PC-3 (cell line): ENCODE measurements at places on chromosomes 7 and 10. TPM values are rescaled to one million over a fixed set of nuclear protein-coding genes. Genes with fewer than 3 reads are reported as not detected.

Gene IGFBP3
- 120 and 136 TPM in 2 replicates for total RNA-seq

Gene SEMA3E
- 3.6 and 5.9 TPM in 2 replicates for total RNA-seq

Gene ZPBP
- total RNA-seq = not detected in 2 replicates

Gene XRCC2
- 13.6 and 18.7 TPM in 2 replicates for total RNA-seq

Gene GRM3
- total RNA-seq = not detected in 2 replicates

Gene COMTD1
- 183 and 214 TPM in 2 replicates for total RNA-seq

Gene ASZ1
- total RNA-seq = not detected in 2 replicates

Gene SPDYE6
- total RNA-seq = not detected in 2 replicates

Gene STRA8
- total RNA-seq = not detected in 2 replicates

Gene GNGT1
- total RNA-seq = not detected in 2 replicates

Gene PPP1R9A
- 5.9 and 9.5 TPM in 2 replicates for total RNA-seq

Gene PSD
- 0.22 and 0.23 TPM in 2 replicates for total RNA-seq

- no peak for DNase-seq
These were observed 937.1 kb upstream of the C7orf33 start for GRCh38 chr7:147653456-147653855.

DNA sequence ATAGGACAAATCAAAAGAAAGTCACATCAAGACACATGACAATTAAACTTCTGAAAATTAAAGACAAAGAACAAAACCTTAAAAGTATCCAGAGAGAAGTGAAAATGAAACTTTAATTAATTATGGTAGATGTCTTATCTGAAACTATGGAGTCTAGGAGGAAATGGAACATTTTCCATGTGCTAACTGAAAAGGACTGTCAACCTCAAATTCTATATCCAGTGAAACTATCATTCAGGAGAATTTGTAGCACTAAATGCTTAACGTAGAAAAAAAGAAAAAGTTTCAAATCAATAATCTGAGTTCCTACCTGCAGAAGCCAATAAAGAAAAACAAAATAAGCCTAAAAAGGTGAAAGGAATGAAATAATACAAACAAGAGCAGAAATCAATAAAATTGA, 33.1 kb upstream of the C10orf71 start:
- no peak for DNase-seq

DNA sequence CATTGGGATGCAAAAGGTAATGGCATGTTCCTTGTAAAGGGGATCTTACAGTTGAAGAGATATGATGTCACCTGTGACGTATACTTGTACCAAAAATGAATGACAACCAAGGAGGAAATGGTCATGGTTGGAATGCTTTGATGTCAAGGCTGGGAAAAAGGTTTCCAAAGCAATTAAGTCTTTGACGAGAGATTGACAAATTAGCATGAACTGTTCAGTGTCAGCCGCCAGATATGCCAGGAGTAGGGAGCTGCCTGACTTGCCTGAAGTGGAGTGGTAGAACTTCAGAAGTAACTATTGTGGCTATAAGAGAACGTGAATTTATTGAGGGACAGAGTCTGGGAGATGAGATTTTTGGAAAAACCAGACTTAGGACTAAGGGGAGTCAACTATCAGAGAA, 88.1 kb downstream of the SEPTIN7 start:
- DNase-seq = no peak

GRCh38 chr7:105924945-105925344, 38.1 kb upstream of the CDHR3 start:
- no peak for DNase-seq

GRCh38 chr7:15567036-15567435, 5.2 kb upstream of the AGMO start:
- no peak for DNase-seq

GRCh38 chr7:44681645-44682044, 67.0 kb upstream of the ZMIZ2 start:
- no peak for DNase-seq

DNA sequence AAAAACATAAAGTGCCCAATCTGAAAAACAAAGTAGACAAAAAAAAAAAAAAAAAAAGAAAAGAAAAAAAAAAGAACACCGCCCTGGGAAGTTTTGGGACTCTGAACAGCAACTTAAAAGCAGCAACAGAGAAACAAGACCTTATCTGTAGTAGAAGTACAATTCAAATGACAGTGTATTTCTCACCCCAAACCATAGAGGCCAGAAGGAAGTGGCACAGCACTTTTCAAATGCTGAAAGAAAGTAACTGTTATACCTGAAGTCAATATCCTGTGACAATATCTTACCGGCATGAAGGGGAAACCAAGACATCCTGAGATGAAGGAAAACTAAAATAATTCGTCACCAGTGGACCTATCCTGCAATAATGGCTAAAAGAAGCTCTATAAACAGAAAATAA, 112.1 kb downstream of the DNAJC1 start:
- no peak for DNase-seq

DNA sequence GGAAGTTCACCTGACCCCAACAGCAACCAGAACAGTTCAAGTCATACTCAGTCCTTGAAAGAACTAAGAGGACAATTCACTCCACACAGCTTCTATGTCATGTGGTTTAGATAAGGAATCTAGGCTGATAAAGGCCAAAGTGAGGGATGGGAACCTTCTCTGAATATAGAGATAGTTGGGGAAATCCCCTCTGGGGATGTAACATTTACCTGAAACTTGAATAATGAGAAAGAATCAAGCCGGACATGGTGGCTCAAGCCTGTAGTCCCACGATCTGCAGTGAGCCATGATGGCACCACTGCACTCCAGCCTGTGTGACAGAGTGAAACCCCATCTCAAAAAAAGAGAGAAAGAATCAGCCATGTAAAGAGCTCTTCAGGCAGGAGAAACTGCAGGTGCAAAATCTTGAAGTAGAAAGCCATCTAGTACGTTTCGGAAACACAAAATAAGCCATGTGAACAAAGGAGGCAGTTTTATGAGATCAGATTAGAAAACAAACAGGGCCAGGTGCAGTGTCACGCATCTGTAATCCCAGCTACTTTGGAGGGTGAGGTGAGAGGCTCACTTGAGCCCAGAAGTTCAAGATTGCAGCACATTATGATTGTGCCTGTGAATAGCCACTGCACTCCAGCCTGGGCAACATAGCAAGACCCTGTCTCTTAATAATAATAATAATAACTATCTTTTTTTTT, 4.5 kb upstream of the DNMBP start:
- DNase-seq = no peak

DNA sequence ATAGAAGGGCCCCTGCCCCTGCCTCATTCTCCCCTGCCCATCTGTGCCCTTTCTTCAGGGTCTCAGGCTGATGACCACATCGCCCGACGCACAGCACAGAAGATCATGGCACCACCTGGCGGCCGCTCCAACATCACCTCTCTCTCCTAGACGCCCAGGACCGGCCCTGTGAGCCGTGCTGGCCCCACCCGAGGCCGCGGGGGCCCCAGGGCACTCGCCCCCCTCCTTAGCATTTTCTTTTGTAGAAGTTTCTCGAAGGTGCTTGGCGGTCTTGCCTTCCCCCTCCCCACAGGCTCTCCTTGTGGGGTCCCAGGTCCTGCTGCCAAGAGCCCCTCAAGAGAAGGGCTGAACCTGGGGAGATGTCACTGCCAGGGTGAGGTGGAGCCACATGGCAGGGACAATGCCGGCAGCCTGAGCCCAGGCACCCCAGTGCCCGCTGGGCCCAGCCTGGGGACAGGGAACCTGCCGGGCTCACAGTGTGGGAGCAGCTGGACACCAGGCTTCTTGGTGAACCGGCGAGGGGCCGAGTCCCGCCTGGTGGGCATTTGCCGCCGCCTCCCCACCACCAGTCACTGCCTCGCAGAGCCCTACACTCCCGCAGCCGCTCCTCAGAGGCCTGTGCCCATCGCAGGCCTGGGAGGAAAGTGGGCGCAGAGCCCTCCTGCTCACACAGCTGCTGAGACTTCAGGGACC, 18.2 kb downstream of the DPYSL4 start:
- no peak for DNase-seq

DNA sequence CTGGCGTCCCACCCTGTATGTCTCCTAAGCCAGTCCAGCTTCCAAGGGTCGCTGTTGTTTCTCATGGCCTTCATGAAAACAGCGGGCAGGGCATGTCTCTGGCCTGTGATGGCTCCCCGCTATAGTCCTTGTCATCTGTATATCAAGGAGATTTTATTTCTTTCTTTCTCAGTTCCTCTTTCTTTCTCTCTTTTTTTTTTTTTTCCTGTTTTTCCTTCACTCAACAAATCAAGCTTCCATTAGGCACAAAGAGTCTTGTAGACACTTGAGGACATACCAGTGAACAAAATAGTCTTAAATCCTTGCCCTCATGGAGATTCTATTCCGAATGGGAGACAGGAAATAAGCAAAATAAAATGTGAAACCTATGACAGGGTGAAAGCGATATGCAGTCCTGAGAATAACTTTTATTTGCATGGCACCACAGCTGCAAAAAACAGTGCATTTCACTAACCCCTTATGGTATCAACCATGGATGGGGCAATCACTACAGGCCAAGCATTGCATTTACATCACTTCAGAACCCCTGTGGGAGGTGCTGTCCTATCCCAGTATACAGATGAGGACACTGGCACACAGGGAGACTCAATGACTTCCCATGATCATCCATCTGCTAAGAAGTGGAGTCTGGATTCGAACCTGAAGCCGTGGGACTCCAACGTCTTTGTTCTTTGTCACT, 50.7 kb downstream of the SYPL1 start:
- DNase-seq = no peak

DNA sequence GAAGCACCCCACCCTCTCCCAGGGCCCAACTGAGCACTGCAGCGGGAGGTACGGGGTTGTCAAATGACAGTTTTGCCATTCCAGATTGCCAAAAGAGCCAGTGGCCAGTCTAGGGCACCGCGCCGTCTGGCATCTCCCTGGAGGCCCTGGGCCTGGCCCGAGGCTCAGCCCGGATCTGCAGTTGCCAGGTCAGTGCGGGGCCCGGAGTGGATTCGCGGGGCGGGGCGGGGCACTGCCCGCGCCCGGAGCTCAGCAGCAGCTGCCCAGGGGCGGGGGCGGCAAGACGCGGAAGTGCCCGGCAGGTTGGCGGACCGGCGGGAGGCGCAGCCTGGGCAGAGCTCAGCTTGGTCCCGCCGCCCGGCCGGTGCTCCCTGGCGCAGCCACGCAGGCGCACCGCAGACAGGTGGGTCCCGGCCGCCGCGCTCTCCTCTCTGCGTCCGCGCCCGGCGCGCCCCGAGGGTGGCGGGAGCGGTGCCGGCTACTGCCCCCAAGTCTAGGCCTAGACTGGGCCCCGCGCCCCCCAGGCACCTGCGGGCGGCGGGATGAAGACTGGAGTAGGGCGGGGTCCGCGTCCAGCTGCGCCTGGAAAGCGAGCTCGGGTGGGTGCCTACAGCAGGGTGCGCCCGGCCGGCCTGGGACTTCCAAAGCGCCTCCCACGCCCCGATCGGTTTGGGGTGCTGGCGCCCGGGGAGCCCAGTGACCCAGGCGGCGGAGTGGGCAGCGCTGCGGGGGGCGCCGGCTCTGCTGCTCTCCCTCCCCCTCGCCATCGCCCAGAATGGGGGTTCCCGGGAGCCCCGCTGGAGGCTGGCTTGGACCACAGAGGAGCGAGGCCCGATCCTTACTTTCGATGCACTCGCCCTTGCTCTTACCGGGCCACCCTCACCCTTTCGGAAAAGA, at the start of gene IRF5:
Gene IRF5, plus strand, starts transcription at position 281 of the 897 bp plus-strand sequence. CDS start 4,155 bp downstream, outside the sequence.
- DNase-seq = peak; percentile 66

DNA sequence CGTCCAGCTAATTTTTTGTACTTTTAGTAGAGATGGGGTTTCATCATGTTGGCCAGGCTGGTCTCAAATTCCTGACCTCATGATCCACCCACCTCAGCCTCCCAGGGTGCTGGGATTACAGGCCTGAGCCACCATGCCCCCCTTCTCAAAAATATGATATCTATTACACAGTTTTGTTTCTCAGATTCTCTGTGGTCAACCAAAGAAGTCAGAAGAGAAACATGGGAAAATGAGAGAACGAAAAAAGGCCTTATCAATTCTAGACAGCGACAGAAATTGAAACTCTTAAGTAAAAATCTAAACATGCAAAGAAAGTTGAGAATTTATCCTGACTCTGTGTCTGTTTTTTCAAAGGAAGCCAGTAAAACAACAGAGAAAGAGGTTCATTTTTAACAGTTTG, 283.8 kb upstream of the PLXDC2 start:
- no peak for DNase-seq

GRCh38 chr10:126021833-126022500, 125.6 kb downstream of the FANK1 start:
- DNase-seq = peak; percentile 57

DNA sequence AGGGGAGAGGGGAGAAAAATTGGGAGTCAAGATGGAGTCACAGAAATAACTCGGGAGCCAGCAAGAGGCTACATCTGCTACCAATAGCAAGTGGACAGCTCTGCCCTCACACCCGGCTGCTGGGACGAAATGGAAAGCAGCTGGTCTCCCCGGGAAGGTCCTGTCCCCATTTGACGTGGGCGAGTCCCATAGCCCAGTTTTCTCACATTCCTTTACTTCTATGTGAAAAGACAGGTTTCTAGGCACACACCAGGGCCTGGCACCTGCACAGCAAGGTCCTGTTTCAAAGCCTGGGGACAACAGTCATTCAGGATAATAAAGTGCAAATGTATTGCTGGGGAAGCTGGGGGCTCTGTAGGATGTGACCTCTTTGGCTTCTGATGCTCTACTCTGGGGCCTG, 162.6 kb downstream of the OAT start:
- DNase-seq = no peak

GRCh38 chr10:29701306-29701705, 66.5 kb upstream of the SVIL start:
- DNase-seq = no peak

DNA sequence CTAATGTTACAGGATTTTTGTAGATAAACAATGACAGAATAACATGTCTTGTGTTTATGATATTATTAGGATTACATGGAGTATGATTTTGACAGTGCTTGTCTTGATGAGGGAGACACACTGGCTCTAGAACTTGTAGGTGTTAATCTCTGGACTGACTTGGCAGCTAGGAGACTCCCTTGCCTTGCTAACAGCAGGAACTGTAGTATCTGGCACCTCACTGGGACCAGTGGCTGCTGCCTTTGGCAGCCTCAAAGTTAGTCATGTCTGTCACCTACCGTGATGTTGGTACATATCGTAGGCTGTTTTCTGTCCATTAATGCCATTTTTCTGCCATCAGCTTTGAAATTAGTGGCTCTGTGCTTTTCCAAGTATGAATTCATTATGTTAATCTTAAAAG, 261.5 kb downstream of the CDK14 start:
- DNase-seq = no peak

GRCh38 chr7:74657692-74658177, at the start of gene GTF2I:
GTF2I (plus strand) TSS chr7:74657718; CDS start chr7:74689129, 31,411 bp downstream.
- no peak for DNase-seq

- DNase-seq = peak; percentile 100
These were observed 286.8 kb downstream of the PARD3 start for GRCh38 chr10:34528320-34528719.
